CD4-positive, CD25-positive, alpha-beta regulatory T cell (primary cell): ENCODE measurements at places on chromosomes 7 and 10. TPM values are rescaled to one million over a fixed set of nuclear protein-coding genes. Genes with fewer than 3 reads are reported as not detected.

- no peak overlapping the region for H3K27ac ChIP-seq
- H3K36me3 ChIP-seq, result no peaks in the 10 kb centered on the region
- H3K27me3 ChIP-seq, result no peaks in the 10 kb centered on the region
- no peaks in the 10 kb centered on the region for H3K4me1 ChIP-seq
Observed at GRCh38 chr10:107118866-107119265, 45.6 kb downstream of the SORCS1 start.

GRCh38 chr10:77496941-77497420 is 140.6 kb downstream of the KCNMA1 start:
- DNase-seq, result no peak
- no peak overlapping the region for H3K4me3 ChIP-seq
- no peaks in the 10 kb centered on the region for H3K4me1 ChIP-seq
- H3K27me3 ChIP-seq, result no peaks in the 10 kb centered on the region
- H3K36me3 ChIP-seq, result no peaks in the 10 kb centered on the region

DNA sequence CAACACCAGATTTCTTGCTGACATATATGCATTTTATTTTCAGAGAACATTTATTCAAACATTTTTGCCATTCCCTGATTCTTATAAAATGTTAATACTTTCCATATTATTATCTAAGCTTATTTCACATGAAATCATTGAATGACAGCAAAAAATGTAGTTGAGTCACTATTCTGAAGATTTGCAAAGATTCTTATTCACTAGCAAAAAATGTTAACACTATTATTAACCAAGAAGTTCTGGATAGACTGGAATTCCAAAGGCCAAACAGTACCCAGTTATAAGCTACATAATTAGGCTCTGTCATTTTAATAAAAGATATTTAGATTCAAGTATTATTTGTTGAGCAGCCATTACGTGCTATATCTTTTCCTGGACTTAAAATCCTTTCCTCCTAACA is 4.3 kb downstream of the GSTO2 start:
- H3K27me3 ChIP-seq, result peaks cover 8% of the 10 kb centered on the region
- H3K4me3 ChIP-seq, result no peak overlapping the region
- no peak for DNase-seq
- H3K36me3 ChIP-seq, result no peaks in the 10 kb centered on the region
- no peak overlapping the region for H3K27ac ChIP-seq
- H3K4me1 ChIP-seq, result peaks cover 18% of the 10 kb centered on the region

SLC13A1 gene
- not detected for total RNA-seq

KIAA1217 gene
- 0.10 TPM for total RNA-seq

NUDT5 gene
- total RNA-seq, result 38.1 TPM

VWDE gene
- total RNA-seq, result 0.86 TPM
